ENCODE measurements at places on chromosomes 1 and 21.

DNA sequence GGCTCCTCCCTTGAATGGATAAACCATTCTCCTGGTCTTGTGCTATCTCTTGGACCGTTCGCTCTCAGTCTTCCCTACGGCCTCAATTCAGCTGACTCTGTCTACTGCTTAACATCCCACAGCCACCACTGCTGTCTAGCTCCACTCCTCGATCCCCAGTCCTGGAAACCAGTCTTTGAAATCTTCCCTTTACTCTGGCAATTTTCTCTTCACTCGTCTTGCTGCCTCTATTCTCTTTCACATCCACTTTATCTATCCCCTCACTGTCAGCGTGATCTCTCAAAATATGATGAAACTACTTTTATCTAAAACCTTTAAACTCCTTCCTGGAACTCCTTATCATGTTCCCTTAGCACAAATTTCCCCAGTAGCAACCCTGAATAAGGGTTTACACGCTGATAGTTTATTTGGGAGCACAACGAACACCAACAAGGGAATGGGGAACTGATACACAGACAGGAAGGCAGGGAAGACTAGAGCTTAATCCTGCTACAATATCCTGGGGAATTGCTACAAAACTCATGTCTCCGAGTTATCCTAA, 131.6 kb upstream of the SAMSN1 start:
- no peak for DNase-seq

GRCh38 chr1:53111073-53111556, 31.3 kb downstream of the SLC1A7 start:
- no peak for DNase-seq

GRCh38 chr1:57058652-57059501, 93.1 kb upstream of the C8B start:
- DNase-seq: no peak

DNA sequence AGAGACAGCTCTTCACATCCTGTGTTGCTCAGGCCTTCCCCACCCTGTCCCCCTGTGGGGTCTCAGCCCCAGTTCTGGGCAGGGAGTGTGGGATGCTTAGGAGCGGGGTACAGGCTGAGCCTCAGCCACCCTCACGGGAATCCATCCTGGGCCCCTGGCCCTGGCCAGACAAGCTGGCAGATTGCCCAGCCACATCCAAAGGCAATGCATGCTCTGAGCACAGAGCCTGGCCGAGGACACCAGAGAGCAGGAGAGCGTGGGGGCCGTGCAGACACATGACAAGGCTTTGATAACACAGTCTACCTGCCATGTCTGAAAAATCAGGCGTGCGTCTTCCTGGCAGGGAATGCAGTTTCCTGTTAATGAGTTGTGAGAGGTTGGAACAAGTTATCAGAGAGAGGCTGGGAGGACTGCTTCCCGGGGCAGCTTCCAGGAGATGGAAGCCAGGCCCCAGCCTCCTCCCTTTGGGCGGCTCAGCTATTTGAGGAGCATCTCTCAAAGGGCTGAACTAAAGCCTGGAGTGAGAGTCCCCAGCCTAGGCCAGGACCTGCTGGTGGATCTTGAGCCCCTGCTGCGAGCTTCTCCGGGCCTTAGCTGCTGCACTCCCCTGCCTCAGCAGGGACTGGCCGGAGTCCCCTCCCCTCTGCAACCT, 72.2 kb upstream of the SELENON start:
- no peak for DNase-seq

DNA sequence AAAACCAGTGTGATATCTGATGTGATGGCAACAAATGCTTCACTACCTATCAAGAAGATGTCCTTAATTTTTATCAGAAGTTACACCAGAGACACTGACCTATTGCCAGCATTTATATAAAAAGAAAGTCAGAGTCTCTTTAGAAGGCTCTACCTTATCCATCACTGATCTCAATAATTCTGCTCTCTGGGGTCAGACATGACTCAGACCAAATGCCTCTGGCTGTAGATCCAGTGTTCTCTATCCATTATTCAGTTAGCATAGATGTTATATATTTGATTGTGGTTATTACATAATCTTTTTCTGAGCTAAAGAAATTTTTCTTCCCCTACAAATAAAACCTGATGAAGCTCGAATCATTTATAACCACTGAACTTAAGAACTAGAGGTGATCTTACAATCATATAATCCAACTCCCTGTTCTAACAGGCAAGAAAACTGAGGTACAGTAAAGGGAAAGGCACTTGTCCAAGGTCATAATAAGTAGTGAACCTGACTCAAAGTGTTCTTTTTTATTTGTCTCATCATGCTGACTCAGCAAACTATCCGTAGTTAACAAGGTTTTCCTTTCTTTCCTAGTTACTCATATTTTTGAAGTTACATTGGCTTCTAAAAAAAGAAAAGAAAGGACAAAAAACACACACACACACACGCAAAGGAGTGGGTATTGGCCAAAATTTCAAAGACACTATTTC, 43.6 kb upstream of the ESRRG start:
- no peak for DNase-seq

Data from CD4-positive, alpha-beta T cell treated with Interleukin-15 for 4 hours (primary cell).